ENCODE measurements at places on chromosomes 4 and X.

DNA sequence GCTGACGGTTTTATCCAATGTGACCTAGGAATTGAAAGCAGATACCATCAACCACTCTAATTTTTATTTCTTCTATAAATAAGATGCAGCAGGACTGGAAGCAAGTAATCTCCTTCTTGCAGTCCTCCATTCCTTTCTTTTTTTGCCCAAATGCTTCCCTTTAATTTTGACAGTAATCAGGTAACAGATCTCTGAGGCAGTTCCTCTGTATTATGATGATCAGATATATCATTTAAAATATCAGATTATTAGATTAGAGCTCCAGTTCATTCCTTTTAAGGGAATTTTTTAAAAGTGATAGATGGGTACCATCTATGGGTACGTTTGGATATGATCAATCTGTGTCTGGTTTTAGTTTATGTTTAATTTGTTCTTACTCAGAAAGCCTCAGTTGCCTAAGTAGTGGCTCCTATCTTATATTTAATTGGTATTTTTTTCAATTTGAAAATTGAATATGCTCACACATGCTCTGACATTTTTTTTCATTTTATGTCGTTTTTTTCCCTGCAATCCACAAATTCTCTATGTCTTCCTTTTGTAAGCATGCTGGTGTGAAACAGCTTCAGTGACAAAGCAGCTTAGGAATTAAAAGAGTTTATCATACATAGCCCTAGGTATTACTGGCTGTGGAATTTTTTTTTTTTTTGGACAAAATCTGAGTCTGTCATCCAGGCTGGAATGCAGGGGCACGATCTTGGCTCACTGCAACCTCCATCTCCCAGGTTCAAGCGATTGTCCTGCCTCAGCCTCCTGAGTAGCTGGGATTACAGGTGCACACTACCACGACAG, 73.7 kb upstream of the ANK2 start:
- no peak for DNase-seq

DNA sequence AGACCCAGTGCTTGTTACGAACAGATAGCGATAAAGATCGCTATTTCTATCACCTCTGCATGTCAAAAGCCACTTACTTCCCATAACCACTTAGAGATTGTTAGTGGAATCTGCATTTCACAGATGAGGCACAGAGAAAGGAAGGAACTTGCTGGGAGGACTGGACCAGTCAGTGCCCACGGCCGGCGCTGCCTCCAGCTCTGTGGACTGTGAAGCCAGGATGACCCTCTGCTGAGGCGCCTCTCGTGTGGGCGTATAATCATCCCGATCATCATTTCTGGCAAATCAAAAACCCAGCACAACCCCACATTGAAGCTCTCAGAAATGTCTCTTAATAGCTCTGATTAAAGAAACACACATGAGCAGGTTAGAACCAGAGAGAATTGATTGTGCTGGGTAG, 61.5 kb upstream of the ADRA2C start:
- no peak for DNase-seq

DNA sequence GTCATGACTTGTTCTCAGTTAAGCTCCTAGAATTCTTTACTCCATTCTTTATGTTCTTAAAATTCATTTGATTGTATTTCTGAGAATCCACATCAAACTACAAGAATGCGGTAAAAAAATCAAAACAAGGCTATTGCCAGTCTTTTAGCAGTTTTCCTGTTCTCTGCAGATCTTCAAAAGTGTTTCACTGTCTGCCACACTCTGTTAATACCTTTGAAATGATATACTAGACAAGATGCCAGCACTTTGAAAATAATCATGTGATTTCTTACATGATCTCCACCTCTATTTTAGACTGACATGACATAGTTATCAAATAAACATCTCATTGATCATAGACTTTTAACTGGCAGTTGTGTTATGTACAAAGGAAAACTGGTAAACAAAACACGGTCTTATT, 30.1 kb upstream of the GPRIN3 start:
- DNase-seq = peak; percentile 58

DNA sequence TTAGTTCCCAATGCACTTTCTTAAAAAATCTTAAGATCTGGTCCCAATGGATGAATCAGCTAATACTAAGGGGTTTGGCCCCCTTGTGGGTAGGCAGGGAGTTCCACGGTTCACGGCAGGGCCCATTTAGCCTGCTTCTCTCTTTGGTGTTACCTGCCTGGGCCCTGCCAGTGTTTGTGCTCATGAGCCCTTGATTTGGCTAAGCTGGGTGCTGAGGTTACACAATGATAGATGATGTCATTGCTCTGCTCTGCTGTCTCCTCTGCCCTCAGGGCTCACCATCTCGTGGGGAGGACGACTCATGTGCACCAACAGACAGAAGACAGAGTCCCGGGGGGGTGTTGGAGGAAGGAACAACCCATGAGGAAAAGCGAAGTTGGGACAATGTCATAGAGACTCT, 24.4 kb downstream of the RTL5 start:
- DNase-seq = peak; percentile 67

DNA sequence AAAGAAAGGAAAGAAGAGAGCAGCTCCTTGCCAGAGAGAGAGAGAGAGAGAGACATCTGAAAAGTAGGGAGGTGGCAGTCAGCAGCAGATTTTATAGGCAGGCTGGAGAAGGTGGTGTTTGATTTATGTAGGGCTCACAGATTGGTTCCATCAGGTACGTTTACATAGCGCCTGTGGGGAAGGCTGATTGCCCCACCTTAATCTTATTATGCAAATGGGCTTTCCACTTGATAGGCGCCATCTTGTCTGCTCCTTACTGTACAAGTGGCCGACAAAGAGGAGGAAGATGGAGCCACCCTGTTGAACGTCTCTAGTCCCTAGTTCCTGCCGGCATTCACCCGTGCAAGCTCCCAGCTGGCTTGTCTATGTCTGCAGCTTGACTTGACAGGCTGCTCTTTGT, 49.1 kb upstream of the DHRSX start:
- no peak for DNase-seq

DNA sequence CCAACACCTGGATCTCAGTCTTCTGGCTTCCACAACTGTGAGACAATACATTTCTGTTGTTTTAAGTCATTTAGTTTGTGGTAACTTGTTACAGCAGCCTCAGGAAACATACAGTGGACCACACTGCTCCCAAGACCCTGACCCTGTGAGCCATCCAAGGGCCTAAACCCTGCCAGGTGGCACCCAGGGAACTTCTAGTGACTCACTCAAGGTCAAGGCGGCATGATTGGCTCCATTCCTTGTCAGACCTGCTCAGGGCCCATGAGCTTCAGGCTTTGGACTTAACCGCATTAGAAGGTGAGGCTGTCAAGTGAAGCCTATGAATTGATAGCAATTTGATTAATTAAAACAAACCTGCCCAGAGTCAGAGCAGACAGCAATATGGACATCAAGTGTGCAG, 165.7 kb upstream of the MAMLD1 start:
- DNase-seq = no peak

- DNase-seq = no peak
Measured at GRCh38 chr4:157221895-157222770, 1.6 kb downstream of the GRIA2 start.

DNA sequence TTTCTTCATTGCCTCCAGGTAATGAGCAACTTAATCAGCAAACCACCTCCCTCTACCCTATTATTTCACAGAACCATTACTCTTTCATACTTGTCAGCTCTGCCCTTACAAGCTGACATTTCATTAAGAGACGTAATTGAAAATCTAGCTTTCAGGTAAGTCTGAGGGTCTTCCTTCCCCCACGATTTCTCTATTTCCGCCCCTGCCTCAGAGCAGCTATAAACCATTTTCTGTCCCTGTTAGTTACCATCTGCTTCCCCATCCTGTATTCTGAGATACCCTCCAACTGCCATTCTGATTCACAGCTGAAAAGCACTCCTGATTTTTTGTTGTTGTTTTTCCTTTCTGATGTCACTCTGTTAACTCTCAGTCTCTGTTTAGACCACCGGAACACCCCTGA, 37.1 kb downstream of the SH3RF1 start:
- DNase-seq = no peak

- no peak for DNase-seq
Measured at GRCh38 chr4:54367059-54367458, 138.0 kb downstream of the PDGFRA start.

DNA sequence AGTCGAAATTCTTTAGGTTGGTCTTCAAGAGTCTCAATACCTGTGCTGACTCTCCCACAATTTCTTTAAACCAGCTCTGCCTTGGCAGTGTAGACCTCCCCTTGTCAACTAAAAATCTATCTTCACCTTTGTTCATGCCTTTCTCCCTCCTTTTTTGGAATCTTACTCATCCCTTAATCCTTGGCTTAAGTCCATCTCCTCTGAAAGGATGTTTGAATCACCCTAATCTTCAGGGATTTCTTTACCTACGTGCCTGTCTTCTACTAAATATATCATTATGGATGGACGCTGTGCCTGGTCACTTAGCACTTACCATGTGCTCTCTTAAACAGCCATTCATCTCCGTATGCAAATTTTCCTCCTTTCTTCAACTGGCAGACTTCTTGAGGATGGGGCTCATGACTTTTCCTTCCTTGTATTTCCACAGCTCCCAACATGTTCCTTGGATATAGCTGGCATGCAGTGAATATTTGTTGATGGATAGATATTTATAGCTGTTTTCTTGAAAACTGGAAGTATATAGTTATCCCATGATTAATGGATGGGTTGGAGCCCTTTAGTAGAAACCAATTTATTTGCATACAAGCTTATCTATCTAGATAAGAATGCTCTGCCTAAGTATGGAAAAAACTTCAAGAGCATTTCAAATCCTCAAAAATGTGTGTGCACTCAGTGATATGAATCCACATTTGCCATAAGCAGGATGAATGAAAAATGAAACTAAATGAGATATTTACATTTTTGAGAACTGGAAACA, 166.6 kb downstream of the SPRY1 start:
- DNase-seq = no peak

GRCh38 chr4:158356301-158356700, 146.0 kb downstream of the TMEM144 start:
- DNase-seq = no peak

DNA sequence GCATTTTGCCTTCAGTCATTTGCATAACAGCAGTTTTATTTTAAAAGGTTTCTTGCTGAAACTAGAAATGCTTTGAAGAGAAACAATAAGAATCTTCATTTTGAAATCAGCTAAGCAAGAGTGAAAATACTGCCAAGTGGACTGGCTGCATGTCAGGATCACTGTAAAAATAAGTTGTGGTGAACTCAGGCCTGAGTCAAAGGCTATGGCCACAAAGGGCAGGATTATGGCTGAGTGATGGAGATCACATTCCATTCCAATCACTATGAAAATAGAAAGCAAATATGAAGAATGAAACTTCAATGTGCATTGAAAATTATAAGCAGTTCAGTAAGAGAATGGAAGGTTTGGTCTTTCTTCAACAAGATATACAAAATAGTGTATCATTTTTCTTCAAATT, 224.5 kb downstream of the PCDH18 start:
- DNase-seq = no peak

- DNase-seq = peak; percentile 53
Measured at GRCh38 chr4:108172753-108173598, 4.2 kb upstream of the LEF1 start.

DNA sequence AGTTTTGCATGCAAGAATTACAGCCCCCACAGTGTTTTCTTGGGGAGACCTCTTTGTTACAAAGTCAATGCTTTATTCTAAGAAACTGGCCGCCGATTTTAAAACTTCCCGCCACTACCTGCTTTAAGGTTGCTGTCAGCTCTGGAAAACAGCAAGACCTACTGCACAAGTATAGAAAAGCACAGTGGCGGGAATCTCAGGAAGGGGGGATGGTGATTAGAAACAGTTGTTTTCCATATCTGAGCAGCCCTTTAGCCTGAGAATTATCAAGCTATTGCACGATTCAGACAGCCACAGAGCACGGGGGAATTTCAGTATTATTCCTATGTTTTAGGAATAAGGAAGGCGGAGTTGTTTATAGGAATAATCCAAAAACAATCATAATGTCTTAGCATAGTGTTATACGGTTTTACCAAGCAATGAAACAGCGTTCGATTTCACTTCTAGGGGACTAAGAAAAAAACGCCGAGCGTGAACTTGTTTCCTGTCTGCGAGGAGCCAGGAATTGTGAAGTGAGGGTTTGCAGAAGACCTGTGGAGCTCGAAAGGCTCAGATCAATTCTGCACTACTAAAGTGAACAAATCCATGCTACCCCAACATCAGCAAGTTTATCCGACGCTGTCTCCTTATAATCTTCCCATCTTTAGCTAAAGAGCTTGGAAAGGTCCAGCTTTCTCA, 81.3 kb downstream of the HMGN5 start:
- no peak for DNase-seq

DNA sequence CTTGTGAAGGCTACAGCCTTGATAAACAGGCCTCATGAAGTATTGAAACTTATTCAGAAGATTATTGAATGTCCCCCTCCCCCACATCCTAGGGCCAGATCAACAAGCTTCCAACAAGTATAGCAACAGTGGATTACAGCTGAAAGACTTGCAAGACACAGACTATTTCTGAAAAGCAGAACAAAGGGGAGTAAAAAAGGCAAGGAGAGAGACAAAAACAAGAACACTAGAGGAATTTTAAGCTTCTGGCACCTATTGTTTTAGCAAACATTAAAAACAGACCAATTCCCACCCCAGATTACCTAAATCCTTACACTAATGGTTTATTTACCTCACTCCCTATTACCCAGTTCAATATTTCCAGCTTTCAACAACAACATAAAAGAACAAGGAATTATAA, 446.3 kb upstream of the FSTL5 start:
- DNase-seq = no peak

GRCh38 chrX:106728337-106728736, 1.8 kb downstream of the RNF128 start:
- DNase-seq = no peak

GRCh38 chrX:132425744-132426318, 63.0 kb downstream of the MBNL3 start:
- DNase-seq = no peak

- no peak for DNase-seq
Measured at GRCh38 chr4:77076889-77077635, 1.3 kb upstream of the CCNI start.

DNA sequence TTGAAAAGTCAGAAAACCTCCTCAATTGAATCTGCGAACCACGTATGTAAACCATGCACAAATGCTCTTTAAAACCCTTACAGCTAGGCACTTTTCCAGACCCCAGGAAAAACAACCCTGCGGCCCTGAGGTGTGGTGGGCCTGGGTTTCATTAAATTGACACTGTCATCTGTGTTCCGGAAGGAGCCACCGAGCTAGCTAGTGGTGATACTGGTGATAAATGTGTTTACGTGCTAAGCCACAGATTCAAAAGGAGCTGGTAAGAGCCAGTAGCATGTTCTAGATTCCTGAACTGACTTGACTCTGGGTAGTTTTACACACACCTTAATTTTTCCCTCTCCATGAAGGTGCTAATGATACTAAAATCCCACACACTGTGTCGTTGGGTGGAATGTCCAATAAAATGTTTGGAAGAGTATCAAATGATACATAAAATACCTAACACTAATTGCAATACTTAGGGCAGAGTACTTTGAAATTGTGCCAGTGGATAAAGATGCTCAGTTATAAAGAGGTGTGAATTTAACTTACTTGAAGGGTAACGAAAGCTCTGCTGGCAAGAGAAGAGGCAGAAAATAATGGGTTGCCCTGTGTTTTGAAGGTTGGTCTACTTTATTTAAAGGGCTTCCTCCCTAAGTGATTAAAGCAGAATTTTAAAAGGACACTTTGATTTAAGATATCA, 8.5 kb downstream of the SMS start:
- no peak for DNase-seq
